ENCODE measurements at places on chromosomes 1 and 21.

DNA sequence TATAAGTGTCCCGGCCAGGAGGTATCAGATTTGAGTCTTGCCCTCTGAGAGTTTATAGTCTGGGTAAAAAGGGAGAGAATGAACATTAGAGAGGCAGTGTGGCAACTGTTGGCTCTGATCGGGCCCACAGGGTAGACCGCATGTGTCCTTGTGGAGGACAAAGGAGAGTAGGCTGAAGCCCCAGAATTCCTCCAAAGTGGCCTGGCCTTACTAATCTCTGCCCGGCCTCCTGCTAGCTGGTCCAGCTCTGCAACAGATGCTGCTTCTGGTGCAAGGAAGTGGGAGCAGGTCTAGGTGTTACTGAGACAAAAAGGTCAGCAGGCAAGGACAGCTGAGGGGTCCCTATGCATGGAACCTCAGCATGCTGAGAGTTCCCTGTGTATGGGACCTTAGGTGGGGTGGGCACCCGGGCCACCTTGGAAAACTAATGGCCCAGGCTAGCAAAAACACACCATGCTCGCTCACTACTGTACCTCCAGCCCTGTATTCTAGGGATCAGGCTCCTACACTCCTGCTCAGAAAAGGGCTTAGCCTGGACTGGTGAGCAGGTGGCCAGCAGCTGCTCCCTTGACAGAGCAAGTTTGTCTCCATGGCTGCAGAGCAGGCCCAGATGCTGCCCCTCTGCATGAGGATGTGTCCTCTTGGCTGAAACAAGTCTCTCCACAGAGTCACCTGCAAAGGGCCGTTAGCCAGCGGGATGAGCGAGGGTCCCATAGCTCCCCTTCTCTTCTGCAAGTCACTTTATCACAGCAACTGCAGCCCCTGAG, 30.3 kb upstream of the RGS16 start:
- DNase-seq = no peak

GRCh38 chr1:241424480-241424971, 67.5 kb upstream of the RGS7 start:
- no peak for DNase-seq

DNA sequence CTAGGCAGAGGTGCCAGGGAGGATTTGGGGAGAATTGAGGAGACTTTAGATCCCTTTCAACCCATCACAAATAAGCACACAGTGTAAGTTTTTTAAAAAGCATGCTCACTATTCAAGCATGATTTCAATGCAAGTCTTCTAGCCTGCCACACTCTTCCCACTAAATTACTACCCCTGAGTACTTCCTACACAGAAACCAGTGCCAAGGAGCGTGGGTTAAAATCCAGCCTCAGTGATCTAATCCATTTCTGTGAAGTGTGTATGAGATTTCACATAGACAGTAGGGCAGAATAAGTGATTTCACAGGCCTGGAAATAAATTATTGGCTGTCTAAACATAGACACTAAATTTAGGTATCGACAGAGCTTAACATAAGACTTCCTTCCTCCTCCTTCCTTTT, 142.9 kb upstream of the ATP1B1 start:
- DNase-seq = no peak

- no peak for DNase-seq
These were observed 160.7 kb upstream of the LMO4 start for GRCh38 chr1:87167848-87168525.

GRCh38 chr1:8376358-8376840, 58.5 kb downstream of the SLC45A1 start:
- no peak for DNase-seq

- no peak for DNase-seq
These were observed 176.7 kb downstream of the CRB1 start for GRCh38 chr1:197444755-197445154.
